ENCODE measurements at places on chromosomes 11 and 22.
A peak's percentile ranks its signal among the peaks of the same experiment; 100 is the strongest.

DNA sequence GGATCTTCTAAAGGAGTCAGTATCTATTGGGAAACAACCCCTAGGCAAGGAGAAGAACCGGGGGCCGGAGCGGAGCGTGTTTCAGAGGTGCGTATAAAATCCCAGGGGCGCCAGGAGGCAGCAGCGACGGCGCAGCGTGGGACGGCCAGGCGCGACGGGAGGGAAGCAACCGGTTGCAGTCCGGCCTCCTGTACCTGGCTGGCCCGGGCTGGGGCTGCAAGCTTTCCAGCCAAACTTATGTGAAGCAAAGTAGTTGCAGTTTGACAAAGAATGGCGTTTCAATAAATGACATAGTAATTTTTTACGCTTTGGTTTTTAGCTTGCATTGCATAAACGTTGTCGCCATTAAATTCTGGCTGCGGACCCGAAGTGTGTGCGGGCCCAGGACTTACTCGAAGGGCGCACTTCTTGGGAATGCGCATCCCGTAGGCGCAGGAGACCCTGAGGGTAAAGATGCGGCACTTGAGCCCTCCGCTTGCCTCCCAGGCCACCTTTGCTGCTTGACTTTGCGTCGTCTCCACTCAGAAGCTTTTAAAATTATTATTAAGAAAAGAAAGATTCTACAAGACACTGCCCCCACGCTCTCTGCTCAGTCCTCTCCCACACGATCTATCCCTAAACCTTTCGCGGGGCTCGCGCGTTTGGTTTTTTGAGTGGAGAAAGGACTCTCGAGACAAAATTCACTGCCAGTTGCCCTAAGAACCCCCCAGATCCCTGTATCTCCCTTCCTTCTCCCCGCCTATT is 1.6 kb upstream of the WT1 start:
- DNase-seq, result no peak

- no peak for DNase-seq
Observed at GRCh38 chr22:50323900-50324299, 2.9 kb downstream of the DENND6B start.

DNA sequence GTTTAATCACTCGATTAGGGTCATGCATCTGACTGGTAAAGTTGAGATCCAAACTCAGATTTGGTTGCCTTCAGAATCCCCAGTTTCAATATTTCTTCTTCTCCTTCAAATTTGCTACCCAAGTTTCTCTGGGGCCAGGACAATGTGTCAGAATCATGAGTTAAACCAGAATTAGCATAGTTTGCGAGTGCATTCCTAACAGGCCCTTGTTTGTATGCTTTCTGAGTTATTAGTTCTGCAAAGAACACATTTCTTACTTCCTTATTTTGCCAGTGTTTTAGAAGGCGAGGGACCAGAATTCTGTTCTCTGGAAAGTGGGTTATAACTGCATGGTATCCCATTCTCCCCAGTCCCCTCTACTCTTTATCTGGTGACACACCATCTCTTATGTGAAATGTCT is 112.0 kb downstream of the ARL14EP start:
- DNase-seq, result no peak

DNA sequence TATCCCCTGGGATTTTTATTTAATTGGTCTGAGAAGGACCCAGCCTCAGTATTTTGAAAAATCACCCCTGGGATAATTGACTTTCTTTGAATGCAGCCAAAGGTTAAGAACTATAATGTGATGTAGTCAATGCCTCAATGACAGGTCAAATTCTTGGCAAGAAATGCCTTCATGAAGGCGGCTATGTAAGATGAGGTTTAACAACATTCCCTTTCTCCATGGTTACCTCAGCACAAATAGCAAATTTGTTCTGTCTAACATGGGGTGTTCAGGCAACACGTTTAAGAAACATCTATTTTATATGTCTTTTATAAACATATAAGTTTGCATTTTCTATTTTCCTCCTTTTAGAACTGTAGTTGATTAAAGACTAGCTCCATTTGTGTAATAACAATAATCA is 5.3 kb downstream of the SLN start:
- DNase-seq, result no peak

GRCh38 chr11:45543808-45544422 is 121.5 kb downstream of the CHST1 start:
- no peak for DNase-seq

- no peak for DNase-seq
Observed at GRCh38 chr11:114290503-114291235, 5.5 kb upstream of the NNMT start.

GRCh38 chr11:3195251-3196160 is 23.1 kb downstream of the MRGPRG start:
- DNase-seq, result no peak

DNA sequence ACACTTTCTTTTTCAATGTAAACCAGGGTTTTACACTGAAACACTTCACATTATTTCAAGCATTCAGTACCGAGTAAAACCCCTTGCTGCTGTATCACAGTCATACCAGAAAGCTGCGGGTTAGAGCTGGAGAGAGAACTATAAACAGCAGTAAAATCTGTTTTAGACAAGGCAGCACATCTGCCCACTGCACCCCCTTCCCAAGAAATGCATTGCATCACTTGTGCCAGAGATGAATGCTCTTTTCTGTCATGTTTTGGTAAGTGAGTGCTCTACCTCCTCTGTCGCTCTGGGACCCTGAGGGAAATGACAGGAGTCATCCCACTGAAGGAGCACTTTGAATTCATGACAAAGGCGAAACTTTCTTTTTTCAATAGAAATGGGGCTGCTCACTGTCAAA is 107.2 kb downstream of the MAML2 start:
- no peak for DNase-seq

DNA sequence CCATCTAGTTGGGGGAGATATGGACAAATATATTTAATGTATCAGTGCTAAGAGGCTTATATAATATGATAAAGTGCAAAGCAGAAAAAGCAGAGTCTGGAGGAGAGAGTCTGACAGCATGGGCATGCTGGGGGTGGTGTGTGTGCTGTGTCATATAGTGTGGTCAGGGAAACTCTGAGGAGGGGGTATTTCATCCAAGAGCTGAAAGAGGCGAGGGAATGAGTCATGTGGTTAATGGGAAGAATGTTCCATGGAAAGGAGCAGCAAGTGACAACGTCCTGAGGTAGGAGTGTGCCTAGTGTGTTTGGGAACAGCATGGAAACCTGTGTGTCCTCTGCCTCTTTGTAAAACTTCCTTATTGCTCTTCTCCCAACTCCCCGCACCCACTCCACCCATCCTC is 38.0 kb downstream of the EIF3F start:
- DNase-seq, result no peak

GRCh38 chr11:9758637-9759518 is 95.0 kb downstream of the SWAP70 start:
- DNase-seq, result peak; percentile 33

GRCh38 chr11:104763930-104764709 is 134.1 kb downstream of the CASP12 start:
- no peak for DNase-seq

GRCh38 chr22:26656891-26657851 is at the start of gene MIAT:
Gene MIAT (plus strand): TSS chr22:26657588.
- no peak for DNase-seq

GRCh38 chr11:47928426-47928825 is 51.9 kb upstream of the PTPRJ start:
- no peak for DNase-seq

- no peak for DNase-seq
Observed at GRCh38 chr22:24096758-24097115, 84.5 kb upstream of the SUSD2 start.

- no peak for DNase-seq
Observed at GRCh38 chr22:27993201-27993635, 74.2 kb upstream of the PITPNB start.

Data from SW 1271 (cell line).